ENCODE measurements at places on chromosomes 4 and X.

DNA sequence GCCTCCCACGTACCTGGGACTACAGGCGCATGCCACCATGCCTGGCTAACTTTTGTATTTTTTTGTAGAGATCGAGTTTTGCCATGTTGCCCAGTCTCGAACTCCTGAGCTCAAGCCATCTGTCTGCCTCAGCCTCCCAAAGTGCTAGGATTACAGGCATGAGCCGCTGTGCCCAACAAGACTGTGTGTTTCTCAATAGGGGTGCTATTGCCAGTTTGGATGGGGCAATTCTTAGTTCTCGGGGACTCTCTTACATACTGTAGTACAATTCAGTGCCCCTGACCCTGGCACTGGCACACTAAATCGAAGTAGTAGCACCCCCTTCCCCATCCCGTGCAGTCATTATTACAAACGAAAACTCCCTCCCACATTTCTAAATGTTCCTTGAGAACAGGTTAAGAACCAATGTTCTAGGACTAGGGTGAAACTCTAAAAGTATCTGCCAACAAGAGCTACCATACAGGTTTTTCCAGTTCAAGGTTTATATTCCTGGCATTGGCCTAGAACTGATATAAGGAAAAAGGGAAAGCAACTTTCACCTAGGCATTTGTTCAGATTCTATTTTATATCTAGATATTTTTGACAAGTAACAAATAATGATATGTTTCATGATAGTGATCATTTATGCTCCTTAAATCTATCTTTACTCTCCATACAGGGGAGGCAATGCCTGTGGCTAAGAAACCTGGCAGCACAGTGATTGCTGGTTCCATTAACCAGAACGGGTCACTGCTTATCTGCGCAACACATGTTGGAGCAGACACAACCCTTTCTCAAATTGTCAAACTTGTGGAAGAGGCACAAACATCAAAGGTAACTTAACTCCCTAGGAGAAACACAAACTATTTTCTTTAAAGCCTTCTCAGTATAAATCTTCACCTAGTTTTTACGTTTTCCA is 50.4 kb upstream of the PGAM4 start:
- no peak for DNase-seq

- DNase-seq, result no peak
These were observed 107.6 kb downstream of the AMER1 start for GRCh38 chrX:64097891-64098290.

GRCh38 chrX:9114245-9114644 is 80.3 kb upstream of the FAM9B start:
- no peak for DNase-seq

DNA sequence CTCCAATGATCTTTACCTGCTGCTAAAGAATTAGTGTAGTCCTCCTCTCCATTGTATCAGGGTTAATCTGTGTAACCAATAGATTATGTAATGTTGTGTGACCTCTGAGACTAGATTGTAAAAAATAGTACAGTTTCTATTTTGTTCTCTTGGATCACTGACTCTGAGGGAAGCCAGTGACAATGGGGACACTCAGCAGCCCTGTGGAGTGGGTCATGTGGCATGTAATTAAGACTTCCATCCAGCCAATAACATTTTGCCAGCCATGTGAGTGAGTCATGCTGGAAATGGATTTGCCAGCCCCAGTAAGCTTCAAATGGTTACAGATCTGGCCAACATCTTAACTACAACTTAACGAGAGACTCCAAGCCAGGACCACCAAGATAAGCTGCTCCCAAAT is 332.3 kb downstream of the PTTG2 start:
- no peak for DNase-seq

- no peak for DNase-seq
These were observed 46.3 kb upstream of the HUWE1 start for GRCh38 chrX:53732797-53733196.

DNA sequence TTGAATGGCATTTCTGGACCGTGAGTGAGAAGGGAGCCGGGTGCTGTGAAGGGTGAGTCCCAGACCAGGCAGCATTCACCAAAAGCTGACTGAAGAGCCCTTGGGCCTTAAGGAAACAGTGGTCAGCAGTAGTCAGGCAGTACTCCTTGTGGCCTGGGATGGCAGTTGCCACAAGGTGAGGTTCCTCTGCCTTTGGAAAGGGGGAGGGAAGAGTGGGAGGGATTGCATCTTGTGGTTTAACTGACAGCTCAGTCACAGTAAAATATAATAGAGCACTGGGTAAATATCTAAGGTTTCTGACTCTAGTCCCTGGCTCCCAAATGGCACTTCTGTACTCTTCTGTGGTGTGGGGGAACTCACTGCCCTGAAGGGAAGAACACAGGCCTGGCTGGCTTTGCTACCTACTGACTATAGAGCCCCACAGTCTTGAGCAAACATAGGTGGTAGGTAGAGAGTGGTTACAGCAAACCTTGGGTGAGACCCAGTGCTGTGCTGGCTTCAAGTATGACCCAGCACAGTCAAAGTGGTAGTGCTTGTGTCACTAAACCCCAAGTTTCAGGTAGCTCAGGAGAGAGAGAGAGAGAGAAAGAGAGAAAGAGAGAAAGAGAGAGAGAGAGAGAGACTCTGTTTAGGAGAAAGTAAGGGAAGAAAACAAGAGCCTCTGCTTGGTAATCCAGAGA is 154.2 kb downstream of the TEX11 start:
- no peak for DNase-seq

DNA sequence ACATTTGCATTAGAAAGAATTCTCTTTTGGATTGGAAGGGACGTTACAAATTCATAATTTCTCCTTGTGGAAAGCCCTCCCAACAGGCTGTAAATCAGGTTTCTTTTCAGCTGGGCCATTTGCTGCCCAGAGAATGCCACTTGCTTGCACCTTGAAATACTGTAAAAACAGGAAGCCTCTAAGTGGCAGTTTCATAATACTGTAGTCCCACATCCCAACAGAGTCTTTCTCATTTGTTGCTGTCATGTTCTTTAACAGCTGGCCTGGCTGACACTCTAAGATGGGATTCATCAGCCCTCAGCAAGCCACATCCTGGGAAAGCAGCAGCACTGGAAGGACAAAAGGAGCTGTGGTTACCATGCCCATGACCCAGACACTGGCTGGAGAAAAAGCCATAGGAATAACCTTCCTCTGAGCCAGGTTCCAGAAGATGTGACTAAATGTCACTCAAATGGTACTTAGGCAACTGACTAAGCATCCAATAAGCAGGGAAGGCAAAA is 221.9 kb upstream of the MBNL3 start:
- no peak for DNase-seq

- no peak for DNase-seq
These were observed 45.5 kb upstream of the PHEX start for GRCh38 chrX:21986596-21986995.

- no peak for DNase-seq
These were observed 35.3 kb upstream of the GPM6B start for GRCh38 chrX:13852001-13852695.
